Upper lobe of right lung (tissue), 1 donor: ENCODE measurements at places on chromosomes 6 and 20. TPM values are rescaled to one million over a fixed set of nuclear protein-coding genes. Genes with fewer than 3 reads are reported as not detected.

Gene TDP2
- 42.3 TPM for total RNA-seq

Gene ADAM33
- 11.0 TPM for total RNA-seq

Gene CHRNA4
- 0.06 TPM for total RNA-seq

Gene FAM162B
- 13.2 TPM for total RNA-seq

Gene SLC16A10
- total RNA-seq: 12.3 TPM

Gene MCM3
- 26.3 TPM for total RNA-seq

Gene PHIP
- total RNA-seq: 32.0 TPM

Gene TFAP2D
- total RNA-seq: not detected

Gene CLDN20
- total RNA-seq: not detected

Gene CLPSL2
- not detected for total RNA-seq

Gene SYCP2
- 1.9 TPM for total RNA-seq

Gene LAMA5
- 279 TPM for total RNA-seq

Gene C20orf141
- not detected for total RNA-seq

Gene RIPPLY2
- not detected for total RNA-seq
